ENCODE measurements at places on chromosomes 2 and 18.

- no peak for DNase-seq
Measured at GRCh38 chr2:95010126-95010525, 15.4 kb upstream of the MAL start.

DNA sequence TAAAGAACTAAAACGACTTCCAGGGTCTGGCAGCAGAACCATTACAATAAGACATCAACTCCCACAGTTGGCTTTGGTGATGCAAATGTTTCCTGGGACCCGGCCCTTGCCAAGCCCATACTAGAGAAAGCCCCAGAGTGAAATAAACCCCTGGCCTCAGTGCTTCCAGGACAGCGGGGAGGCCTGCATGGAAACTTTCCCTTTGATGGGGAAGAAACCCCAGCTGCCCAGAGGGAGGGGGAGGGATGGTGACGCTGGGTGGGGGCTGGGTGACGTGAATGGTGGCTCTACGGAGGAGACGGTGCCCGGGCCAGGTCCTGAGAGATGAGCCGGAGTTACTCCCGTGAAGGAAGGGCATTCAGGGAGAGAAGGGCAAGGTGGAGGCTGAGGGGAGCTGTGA lies 27.5 kb downstream of the INHBB start:
- no peak for DNase-seq

DNA sequence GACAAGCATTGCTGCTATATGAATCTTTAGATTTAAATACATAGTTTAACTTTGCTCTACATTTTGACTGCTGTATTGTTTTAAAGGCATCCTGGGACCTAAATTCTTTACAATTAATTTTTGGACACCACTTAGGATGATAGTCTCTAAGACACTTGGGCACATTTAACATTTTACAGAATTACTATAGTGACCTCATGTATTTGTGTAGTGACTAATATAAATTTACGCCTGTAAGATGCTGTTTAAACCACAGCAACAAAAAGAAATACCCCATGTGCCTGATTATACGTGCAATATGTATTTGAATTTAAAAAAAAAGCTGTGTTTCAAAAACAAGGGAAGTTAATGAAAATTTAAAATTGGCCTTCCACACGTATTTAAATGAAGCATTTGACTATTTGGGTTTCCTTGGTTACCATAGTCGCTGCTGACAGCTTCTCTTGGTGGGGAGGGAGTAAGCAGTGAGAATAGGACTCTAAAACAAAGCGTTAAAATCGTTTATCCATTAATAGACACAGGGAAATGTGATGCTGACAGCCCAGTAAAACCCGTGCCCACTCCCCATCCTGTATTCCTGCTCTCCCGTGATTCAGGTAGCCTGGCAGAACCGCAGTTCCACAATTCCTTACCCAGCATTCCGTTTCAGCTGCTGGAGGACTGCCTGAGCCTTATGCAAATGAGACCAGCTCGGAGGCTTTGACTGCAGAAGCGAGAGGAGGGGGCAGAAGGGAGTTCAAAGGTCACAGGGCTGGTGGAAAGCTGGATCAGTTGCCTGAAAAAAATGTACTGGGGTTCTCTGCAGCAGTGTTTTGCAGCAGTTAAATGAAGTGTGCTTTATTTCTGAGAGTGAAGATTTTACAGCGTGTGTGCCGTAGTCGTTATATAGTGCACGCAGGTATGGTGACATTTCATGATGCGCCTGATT lies 104.3 kb downstream of the CSRNP3 start:
- no peak for DNase-seq

DNA sequence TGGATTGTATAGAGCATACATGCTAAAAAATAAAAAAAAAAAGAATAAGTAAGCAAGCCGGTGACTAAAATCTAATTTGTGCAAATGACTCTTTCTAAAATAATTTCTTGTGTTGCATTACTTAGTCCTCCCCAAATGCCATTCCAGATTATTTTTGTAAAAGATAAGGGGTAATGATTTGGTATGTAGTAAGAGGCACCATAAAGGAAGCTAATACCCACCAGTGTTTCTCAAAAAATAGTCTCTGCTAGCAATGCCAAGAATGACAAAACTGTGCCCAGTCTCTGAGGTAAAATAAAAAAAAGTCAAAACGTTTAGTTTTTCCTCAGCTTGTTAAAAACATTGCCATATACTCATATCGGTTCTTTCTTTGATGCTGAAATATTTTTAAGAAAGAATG lies 2.7 kb downstream of the METTL5 start:
- DNase-seq, result no peak

DNA sequence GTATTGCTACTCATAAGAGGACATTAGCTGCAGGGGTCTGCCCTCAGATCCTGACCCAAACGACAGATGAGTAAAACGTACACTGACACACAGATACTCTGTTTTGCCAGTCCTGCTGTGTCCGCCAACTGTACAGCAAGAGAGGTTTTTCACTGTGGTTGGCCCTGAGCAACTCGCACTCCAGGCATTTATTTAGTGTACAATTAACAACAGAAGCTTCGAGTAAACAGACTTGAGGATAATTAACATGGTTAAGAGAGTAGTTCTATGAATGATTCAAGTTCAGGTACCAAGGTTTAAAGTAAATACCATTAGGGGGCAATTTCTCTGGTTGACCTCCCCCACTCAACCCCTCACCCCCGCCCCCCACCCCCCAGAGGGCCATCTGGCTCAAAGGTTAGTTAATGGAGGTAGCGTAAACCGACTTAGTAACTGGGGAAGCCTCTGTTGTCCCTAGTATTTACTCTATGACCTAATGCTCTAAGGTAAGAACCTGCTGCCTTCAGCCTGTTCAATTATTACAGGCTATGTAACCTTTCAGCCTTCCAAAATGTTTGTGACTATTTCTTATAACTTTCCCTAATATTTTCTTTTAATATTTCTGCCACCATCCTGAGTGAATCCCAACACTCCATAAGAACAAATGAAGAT lies 103.9 kb upstream of the XIRP2 start:
- DNase-seq, result no peak

DNA sequence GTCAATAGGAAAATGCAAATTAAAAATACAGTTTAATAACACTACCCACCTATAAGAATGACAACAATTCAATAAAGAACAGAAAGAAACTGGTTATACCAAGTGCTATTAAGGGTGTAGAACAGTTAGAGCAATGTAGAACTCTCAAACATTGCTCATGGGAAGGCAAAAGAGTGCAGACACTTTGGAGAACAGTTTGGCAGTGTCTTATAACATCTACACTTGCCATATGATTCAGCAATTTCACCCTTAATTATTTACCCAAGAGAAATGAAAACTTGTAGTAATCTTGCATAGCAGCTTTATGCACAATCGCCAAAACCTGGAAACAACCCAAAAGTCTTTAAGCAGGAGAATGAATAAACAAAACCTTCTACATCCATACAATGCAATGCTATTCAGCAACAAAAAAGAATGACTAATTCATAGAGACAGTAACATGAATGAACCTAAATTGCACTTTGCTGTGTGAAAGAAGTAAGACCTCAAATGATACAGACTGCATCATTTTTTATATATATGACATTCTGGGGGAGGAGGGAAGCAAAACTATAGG lies 455.2 kb downstream of the THSD7B start:
- DNase-seq, result no peak

GRCh38 chr2:160651416-160652200 lies 158.0 kb upstream of the RBMS1 start:
- DNase-seq, result no peak

- no peak for DNase-seq
Measured at GRCh38 chr2:104250635-104251034, 603.3 kb upstream of the POU3F3 start.

GRCh38 chr18:32695534-32695933 lies 77.3 kb downstream of the KLHL14 start:
- DNase-seq, result no peak
